ENCODE measurements at places on chromosomes 3 and 15.

DNA sequence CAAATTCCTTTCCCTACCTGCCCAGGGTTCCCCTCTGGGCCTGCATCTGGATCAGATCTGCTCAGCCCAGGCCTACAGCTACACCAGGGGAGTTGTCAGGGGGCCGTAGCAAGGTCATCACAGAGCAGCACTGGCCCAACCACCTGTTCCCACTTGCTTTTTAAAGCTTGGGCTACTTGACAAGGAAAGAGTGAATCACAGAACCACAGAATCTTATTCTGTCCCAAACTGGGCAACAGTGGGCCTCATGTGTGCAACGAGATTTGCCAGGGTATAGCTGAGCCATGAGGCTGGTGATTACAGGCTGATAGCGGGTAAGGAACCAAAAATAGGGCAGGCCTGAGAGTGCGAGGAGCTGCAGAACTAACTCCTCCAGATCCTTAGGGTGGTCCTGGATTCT, 66.7 kb downstream of the MYLK start:
- peak; percentile 30 for DNase-seq

DNA sequence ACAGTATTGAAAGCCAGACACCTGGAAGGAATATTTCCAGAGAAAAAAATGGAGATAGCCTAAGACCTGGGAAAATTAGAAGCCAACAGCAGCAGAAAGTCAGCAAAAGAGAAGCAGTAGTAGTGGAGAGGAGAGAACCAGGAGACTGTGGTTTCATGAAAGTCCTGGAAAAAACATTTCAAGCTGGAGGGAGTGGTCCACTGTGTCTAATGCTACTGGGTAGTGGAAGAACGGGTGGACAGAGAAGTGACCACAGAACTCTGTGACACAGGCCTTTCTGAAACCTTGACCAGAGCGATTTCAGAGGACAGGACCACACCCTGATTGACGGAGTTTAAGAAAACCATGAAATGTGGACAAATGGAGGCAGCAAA, 15.3 kb upstream of the SH3BP5 start:
- no peak for DNase-seq

DNA sequence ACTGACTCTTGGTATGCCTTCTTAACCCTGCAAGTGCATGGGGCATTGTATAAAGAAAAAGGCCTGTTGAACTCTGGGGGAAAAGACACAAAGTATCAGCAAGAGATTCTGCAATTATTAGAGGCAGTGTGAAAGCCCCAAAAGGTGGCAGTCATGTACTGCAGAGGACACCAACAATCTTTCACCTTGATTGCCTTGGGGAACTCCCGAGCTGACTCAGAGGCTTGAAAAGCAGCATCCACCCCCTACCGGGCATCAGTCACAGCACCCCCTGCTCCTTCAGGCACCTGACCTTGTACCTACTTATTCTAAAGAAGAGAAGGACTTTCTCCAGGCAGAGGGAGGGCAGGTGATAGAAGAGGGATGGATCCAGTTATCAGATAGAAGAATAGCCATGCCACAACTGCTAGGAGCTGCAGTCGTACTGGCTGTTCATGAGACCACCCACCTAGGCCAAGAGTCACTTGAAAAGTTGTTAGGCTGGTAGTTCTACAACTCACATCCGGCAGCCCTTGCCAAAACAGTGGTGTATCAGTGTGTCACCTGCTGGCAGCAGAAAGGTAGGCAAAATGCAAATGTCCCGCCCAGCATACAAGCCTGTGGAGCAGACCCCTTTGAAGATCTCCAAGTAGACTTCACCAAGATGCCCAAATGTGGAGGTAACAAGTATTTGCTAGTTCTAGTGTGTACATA, 241.6 kb upstream of the CNTN6 start:
- DNase-seq: no peak

GRCh38 chr3:187473778-187474406, 105.7 kb downstream of the RTP4 start:
- no peak for DNase-seq

DNA sequence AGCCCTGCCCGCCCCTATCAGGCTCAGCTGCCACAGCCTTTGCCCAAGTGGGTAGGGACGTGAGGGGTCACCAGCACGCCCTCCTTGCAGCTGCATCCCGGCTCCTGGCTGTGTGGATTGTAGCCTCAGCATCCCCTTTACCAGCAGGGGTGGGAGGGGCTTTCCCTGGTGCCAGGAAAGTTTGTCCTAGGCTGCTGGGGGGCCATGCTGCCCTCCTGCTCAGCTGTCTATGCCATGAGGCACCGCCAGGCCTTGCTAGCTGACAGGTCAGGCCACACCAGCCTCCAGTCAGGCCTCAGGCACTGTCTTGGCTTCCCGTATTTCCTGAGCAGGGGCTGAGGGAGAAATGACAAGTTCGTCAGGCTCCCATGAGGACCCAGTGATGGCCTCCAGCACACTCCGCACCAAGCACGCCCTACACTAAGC, 32.3 kb downstream of the TKT start:
- DNase-seq: no peak

- DNase-seq: peak; percentile 74
Measured at GRCh38 chr15:25437777-25438600, 835 bp downstream of the UBE3A start.

- DNase-seq: no peak
Measured at GRCh38 chr3:128330214-128330842, 136.4 kb downstream of the DNAJB8 start.

DNA sequence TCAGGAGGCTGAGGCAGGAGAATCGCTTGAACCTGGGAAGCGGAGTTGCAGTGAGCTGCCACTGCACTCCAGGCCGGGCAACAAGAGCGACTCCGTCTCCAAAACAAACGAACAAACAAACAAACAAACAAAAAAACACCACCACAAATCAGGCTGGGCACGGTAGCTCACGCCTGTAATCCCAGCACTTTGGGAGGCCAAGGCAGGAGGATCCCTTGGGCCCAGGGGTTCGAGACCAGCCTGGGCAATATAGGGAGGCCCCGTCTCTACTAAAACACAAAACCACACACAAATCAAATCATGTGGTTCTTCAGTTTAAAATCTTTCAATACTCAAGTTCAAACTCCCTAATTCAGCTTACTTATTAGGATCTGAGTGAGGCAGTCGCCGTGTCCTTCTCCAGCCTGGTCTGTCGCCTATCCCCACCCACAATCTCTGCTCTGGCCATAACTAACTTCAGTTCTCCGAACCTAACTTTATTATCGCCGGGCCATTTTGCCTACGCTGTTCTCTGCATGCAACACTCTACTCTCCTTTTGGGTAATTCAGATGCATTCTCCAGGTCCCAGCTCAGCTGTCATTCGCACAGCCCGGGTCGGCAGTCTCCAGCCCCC, 660 bp upstream of the RTF1 start:
- DNase-seq: no peak

DNA sequence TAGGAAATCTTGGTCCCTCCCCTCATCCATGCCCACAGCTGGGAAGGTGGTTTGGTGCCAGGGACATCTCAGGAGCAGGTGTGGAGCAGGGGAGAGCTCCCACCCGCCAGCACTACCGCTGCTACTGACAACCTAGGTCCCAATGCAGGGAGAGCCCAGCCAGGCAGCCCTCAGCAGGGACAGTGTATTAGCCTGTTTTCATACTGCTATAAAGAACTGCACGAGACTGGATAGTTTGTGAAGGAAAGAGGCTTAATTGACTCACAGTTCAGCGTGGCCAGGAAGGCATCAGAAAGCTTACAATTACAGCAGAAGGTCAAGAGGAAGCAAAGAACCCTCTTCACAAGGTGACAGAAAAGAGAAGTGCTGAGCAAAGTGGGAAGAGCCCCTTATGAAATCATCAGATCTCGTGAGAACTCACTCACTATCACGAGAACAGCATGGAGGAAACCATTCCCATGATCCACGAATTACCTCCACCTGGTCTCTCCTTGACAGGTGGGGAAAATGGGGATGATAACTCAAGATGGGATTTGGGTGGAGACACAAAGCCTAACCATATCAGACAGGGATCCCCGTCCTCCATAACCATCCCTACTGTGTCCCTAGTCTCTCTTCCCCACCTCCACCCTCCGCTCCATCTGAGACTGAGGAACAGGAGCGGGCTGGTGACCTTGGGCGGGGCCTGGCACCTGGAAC, 218.6 kb downstream of the TBC1D2B start:
- no peak for DNase-seq

DNA sequence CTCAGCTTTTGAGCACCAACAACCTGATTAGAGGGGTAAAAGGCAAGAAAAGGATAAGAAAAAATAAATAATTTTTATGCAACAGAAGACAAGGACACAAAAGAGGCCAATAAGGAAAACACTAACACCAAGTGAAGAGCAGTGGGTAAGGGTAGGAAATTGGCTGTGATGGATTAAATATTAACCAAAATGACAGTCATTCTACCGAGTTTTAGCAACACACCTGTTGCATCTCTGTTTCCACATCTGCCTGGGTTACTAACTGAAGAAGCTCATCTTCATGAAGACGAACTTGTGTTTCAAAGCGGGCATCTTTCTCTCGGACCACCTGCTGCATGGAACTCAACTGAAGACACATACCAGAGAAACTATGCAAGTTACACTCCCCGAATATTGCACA, 30.1 kb downstream of the GOLGB1 start:
- no peak for DNase-seq

GRCh38 chr15:78082106-78082742, 4.7 kb upstream of the TBC1D2B start:
- DNase-seq: no peak

- DNase-seq: no peak
Measured at GRCh38 chr3:156148946-156149381, 28.6 kb downstream of the KCNAB1 start.

GRCh38 chr3:187265461-187265955, 26.0 kb downstream of the MASP1 start:
- DNase-seq: no peak

- no peak for DNase-seq
Measured at GRCh38 chr3:139574026-139574947, 34.7 kb upstream of the RBP1 start.

DNA sequence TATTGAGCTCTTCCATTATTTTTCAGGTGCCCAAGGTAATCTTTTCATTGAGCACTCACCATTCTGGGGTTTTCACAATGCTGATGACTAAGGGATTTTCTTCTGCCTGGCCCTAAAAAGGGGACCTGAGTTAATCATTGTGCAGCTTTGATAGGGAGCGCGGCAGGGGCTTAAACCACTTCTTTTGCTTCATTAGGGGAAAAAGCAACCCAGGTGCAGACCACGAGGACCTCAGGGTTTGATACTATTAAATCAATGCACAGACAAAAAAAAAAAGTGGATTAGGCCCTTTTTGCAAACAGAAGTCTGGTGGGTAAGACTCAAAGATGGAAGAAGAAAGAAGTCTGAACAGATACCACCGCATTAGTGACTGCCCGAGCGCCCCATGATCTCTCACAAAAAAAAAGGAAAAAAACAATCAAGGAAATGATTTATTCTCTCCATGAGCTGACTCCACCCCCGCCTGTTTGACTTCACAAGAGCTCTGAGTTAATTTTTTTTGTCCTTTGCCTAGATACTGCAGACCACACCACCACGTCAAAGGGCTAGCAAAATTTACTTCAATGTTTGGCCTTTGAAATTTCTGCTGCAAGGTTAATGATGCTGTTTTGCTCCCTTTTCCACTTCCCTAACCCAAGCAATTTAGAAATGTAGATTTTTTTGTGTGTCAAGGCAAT, 78.0 kb upstream of the FEZF2 start:
- DNase-seq: no peak

DNA sequence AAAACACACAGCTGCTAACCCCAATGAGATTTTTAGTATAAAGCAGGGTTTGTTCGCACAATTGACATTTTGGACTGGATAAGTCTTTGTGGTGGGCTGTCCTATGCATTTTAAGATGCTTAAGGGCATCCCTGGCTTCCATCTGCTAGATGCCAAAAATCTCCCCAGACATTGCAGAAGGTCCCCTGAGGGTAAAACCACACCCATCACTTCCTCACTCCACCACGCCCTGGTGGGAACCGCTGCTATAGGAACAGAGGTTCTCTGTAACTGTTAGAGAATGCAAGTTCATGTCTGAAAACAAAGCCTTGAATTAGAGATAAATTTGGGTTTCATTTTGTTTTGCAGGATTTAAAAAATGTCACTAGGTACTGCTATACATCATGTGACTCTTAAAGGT, 67.7 kb downstream of the ARHGEF26 start:
- no peak for DNase-seq

DNA sequence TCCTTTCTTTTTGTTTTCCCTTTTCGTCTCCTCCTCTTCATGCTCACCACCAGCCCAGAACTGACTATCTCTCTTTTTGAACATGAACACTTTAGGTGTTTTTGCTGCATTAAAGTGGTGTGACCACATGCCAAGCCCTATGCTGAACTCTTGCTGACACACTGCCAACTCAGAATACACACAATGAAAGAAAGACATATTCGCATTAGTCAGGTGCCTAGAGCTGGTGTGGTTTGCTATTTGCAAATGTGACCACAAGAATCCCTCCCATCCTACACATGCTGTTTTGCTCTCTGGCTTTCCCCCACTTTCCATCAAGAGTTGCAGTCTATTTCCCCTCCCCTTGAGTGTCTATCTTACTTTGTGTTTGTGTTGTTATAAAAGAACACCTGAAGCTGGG, 967.8 kb upstream of the CFAP20DC start:
- peak; percentile 10 for DNase-seq

DNA sequence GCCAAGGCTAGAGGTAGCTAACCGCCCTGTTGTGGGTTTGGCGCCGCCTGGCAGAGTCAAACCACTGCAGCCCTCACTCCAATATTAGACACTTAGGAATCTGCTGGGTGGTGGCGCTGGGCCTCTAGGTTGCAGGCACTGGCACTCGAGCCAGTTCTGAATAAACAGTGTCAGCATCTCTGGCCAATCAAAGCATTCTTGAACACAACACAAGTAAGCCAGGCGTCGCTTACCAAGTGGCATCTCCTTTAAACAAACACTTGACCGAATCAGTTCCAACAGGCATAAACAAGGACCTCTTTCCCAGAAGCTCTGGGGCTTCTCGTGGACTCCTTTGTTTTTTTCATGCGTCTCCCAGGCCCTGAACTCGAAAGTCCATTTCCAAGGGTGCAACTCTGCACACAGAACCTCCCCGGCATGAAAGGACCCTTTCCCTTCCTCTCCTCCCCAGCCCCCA, 82.3 kb downstream of the LRIG1 start:
- no peak for DNase-seq

DNA sequence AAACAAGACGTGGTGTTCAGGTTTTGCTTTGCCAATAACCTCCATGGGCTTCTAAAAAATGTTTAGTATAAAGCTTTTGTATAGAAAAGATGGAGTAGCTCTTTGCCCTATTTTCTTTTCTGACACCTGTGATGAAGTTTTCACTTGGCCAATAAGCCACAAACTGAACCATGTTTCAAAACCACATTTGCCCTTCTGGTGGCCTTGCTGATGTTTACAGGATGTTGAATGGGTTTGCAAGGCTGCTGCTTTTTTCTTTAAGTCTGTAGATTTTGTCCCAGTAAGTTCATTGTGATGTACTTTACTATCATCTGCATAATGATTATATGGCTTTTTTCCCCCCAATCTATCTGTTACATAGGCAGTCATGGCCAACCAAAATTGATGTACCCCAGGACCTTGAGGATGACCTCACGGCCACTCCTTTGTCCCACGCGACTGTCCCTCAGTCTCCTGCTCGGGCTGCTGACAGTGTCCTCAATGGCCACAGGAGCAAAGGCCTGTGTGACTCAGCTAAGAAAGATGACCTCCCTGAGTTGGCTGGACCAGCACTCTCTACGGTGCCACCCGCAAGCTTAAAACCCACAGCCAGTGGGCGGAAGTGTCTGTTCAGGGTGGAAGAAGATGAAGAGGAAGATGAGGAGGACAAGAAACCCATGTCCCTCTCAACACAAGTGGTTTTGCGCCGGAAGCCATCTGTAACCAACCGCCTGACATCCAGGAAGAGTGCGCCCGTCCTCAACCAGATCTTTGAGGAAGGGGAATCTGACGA, 60.8 kb downstream of the SNRK start:
- DNase-seq: no peak

- DNase-seq: no peak
Measured at GRCh38 chr15:66957431-66957720, 108.0 kb upstream of the SMAD3 start.

All from SJCRH30 (cell line).